ENCODE measurements at places on chromosomes 5 and 9.

- DNase-seq: no peak
These were observed 982.1 kb downstream of the DTWD2 start for GRCh38 chr5:118006219-118006618.

DNA sequence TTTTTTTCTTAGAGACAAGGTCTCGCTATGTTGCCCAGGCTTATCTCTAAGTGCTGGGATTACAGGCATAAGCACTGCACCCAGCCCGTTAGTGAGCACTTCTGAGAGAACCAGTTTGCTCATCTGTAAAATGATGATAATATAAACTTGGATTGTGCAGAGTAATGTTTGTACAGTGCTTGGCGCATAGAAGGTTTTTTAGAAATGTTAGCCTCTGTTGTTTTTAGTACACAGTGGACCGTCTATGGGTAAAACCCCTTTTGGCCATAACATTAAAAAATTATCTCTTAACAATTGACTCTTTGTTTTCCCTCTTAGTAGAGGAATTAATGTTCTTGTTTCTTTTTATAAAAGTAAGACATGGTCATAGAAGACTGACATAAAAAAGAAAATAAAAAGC is 202.1 kb downstream of the PCSK5 start:
- no peak for DNase-seq

DNA sequence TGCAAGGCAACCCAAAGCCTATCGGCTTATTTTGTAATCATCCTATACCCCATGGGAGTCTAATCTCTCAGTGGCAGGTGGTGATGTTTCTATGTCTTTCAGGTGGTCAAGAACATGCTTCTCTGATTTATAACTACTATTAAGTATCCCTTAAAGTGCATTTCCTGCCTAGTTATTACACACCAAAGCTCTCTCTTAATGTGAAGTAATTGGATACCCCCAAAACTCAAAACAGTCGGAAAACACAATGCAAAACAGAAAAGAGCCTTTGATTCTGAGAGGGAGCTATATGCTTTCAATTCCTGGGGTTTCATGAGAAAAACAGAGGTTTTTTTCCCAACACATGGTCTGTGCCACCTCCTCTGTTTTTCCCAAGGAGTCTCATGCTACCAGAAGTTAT is 416.4 kb downstream of the CSNK1G3 start:
- DNase-seq: no peak

DNA sequence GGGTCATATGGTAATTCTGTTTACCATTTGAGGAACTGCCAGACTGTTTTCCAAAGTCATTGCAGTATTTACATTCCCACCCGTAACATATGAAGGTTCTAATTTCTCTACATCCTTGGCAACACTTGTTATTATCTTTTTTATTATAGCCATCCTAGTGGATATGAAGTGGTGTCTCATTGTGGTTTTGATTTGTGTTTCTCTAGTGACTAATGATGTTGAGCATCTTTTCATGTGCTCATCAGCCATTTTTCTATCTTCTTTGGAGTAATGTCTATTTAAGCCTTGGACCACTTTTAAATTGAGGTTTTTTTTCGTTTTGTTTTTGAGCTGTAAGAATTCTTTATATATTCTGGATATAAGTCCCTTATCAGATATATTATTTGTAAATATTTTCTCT is 132.8 kb upstream of the RUSC2 start:
- DNase-seq: no peak

DNA sequence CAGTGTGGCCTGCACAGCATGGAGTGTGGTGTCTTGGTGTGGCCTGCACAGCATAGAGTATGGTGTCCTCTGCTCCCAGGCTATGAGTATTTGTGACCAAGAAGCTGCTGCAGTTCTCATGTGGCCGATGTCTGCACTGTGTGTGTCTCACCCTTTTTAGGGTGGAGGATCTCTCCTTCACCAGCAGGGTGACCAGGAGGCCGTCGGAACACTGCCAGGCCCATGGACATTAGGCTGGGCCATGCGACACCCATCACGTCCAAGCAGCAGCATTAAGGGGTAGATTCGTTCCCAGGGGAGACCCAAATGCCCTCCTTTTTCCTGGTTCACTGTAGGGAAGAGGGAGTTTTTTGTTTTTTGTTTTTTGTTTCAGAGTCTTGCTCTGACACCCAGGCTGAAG is 115.3 kb upstream of the SPIN1 start:
- no peak for DNase-seq

DNA sequence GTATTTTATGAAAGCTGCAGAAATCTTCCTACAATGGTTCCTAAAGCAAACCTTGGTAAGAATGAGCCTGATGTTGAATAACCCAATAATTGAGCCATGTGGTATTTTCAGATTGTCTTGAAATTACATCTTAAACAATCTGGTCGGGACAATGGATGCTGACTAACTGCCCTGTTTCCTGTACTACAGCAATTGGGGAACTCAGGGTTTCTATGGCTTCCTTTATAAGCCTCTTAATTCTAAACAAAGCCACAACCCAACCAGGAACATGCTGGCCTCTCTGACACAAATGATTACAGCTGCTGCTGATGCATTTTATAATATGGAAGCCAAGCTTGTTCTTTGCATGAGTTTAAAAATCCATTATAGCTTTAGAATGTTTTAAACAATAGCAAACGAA is 30.2 kb downstream of the PTPN3 start:
- DNase-seq: no peak

GRCh38 chr9:6328103-6328502 is at the start of gene TPD52L3:
TPD52L3 (plus strand) TSS chr9:6328375; CDS start chr9:6328596, 221 bp downstream.
- DNase-seq: no peak

DNA sequence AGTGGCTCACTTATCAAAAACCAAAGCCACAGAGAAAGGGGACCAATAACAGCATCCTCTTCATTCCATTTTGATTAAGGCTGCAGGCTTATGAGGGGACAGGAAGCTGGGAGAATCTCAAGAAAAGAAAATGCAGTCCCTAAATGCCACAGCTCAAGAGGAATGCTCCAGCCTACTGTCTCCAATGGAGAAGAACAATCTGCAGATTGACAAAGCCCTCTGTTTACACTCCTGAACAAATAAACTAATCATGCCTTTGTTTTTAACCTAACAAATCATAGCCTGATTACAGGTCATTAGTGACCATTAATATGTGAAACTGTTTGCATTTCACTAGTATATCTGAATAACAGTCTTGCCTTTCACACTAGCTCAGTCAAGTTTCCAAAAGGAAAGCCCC is 26.5 kb downstream of the PPP2R2B start:
- no peak for DNase-seq

GRCh38 chr9:137630126-137630525 is 11.3 kb downstream of the EHMT1 start:
- no peak for DNase-seq

- DNase-seq: no peak
These were observed 115.5 kb upstream of the TUT7 start for GRCh38 chr9:86469476-86470250.

- DNase-seq: no peak
These were observed 127.2 kb upstream of the ADAMTSL1 start for GRCh38 chr9:18346745-18347144.

DNA sequence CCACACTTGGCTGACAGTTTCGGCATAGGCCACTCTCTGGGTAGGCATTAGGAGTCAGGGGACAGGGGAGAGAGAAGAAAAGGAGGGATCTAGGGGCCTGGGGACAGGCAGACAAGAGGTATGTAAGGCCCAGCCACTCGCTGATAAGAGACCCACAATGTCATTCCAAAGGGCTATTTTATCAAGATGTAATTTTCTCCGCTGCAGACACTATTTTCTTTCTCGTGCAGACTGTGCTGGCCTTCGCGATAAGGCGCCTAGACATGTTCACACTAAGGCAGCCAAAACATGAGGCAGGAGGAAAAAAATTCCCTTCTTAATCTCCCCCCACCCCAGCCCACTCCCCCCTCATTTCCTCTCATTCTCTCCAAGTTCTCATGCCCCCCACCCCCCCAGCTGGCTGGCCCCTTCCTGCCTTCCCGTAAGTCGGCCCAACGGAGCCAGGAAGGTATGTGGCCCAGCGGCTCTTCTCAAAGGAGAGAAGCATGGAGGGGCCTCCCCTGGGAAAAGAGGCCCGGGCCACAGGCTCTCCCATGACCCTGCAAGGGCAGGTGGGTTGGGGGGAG is 44.9 kb upstream of the SYNPO start:
- no peak for DNase-seq

DNA sequence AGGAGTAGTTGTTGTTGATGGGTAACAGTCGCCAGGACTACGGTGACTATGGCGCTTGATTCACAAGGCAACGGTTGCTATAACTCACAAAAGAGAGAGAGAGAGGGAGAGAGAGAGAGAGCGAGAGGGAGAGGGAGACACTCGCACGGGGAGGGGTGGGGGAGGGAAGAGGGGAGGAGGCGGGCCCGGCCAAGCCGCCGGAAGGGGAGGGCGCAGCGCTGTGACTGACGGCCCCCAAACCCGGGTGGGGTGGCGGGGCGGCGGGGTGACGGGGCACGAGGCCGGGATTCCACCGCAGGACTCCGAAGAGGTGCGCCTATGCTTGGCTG is at the start of gene RFX3:
Gene RFX3 (minus strand): TSS at position 166 of the 329 bp plus-strand sequence. CDS start 130,413 bp downstream, outside the sequence.
- peak; percentile 77 for DNase-seq

GRCh38 chr5:172855597-172856292 is 21.7 kb downstream of the ERGIC1 start:
- no peak for DNase-seq

DNA sequence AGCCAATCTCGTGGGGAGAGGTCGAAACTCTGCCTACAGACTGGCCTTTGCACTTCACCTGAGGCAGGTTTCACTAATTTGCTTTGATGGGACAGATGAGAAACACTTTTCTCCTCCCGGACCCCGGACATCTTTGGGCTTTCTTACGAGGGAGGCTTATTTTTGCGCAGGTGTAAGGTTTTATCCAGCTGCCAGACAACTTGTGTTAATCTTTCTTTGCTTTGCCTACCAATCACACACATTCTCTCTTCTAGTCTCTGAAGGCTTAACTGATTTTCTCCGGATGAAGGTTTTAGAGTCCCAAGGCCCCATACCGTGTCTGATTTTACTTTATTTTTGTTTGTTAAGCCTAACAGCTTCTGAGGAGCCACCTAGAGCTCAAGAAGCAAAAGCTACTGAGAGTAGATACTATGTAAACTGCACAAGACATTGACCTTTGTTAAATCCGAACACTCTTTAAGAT is 436 bp upstream of the EMB start:
- DNase-seq: no peak

GRCh38 chr5:159951387-159951786 is 35.1 kb downstream of the ADRA1B start:
- DNase-seq: no peak

GRCh38 chr9:126223798-126224531 is 102.7 kb upstream of the MVB12B start:
- no peak for DNase-seq

GRCh38 chr5:11452852-11453251 is 451.4 kb downstream of the CTNND2 start:
- DNase-seq: no peak

DNA sequence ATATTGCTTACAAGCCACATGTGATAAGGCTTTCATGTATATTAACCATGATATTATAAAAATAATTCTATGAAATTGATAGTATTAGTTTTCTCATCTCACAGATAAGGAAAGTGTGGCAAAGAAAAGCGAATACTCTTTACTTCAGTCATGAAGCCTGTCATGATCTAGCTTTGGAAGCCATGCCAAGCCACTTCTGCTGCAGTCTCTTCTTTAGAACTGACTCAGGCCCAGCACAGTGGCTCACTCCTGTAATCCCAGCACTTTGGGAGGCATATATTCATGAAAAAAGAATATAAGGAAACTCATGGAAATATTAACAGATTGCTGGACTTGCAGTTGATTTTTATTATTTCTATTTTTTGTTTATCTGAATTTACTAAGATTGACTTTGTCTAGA is 42.9 kb upstream of the PJA2 start:
- no peak for DNase-seq

GRCh38 chr9:99595796-99596195 is 225.9 kb upstream of the NR4A3 start:
- no peak for DNase-seq

- DNase-seq: no peak
These were observed 28.7 kb downstream of the LARP1 start for GRCh38 chr5:154783774-154784460.

- no peak for DNase-seq
These were observed 28.5 kb upstream of the RICTOR start for GRCh38 chr5:39102684-39103155.

GRCh38 chr5:82859451-82860140 is 217.6 kb downstream of the TMEM167A start:
- DNase-seq: no peak

DNA sequence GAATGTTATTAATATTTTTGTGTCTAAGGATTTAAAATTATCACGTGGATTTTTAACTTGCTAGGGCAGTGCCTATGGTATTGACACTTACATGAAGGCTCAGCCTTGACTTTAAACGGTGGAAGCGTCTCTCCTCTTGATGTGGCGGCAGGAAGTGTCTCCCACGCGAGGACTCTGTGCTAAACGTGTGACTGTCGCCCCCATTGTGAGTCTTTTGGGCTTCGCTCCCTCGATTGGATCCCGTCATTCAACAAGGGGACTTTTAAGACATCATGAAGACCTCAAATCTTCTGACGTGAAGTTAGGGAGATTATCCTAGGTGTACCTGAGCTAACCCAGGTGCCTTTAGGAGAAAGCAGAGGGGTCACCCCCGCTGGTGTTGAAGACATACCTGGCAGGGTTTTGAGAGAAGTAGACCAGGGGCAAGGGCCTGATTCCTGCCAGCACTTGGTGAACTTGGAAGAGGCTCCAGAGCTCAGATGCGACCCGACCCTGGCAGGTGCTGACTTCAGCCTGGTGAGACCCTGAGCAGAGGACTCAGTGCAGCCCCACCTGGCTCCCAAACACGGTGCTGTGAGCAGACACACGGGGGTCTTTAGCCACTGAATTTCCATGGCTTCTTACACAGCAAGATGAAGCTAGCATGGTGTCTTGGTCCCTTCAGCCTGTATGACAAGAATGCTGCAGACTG is 55.7 kb upstream of the IRX4 start:
- DNase-seq: no peak

DNA sequence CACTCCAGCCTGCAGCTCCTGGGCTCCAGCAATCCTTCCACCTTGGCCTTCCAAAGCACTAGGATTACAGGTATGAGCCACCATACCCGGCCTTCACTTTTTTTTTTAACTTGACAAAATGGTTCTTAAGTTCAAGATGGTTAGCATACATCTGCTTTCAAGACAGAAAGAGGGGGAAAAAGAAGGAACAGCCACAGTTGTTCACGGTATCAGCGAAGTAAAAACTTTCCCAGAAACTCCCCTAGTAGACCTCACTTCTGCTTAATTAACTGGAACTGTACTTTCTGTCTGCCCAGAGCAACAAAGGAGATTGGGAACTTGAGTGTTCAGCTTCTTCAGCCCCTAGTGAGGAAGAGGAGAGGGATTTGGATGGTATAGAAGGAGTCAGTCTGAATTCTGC is 116.7 kb downstream of the UGCG start:
- DNase-seq: peak; percentile 29

GRCh38 chr9:93586290-93587057 is 10.1 kb downstream of the PHF2 start:
- DNase-seq: no peak

Measured in left renal cortex interstitium (tissue), 4 donors.